ENCODE measurements at places on chromosomes 2 and 18.

DNA sequence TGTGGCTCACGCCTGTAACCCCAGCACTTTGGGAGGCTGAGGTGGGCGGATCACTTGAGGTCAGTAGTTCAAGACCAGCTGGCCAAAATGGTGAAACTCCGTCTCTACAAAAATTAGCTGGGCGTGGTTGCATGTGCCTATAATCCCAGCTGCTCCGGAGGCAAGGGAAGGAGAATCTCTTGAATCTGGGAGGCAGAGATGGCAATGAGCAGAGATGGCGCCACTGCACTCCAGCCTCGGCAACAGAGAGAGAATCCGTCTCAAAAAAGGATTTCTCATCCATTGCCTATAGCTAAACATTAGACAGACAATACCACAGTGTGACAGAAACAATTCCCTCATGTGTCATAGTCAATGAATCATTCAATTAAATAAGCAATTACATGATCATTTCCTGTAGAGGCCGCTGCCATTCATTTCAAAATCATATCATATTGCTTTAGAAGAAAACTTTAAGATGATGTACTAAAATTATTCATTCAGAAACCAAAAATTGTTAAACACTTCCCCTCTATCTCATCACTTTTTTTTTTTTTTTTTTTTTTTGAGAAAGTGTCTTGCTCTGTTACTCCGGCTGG, 69.5 kb upstream of the TGIF1 start:
- DNase-seq: peak; percentile 50

DNA sequence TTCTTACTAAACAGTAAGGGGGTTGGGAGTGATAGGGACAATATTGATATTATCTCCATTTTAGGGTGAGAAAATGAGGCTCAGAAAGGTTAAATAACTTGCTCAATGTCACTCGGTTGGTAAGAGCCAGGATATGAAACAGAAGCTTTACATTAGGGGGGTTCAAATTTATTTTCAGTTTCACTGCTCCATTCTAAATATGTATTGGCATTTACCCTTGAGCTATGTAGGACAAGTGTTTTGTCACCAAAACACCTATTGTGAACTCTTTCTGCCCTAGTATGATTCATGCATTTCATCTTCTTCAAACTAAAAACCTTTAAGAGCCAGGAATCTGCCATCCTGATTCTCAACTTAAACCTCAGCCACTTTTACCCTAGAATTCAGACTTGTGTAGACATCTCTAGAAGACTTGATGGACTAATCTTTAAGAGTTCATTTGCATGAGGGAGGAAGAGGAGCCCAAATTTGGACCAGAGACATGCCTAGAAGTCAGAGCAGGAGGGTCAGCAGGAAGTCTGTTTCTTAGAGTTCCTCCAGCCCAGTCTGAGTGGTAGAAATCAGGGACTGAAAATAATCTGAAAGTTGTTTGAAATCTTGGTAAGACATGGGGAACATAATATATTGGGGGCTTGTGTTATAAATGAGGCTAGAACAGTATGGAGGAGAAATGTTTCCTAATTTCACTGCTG, 129.4 kb upstream of the ATP5MC3 start:
- no peak for DNase-seq

DNA sequence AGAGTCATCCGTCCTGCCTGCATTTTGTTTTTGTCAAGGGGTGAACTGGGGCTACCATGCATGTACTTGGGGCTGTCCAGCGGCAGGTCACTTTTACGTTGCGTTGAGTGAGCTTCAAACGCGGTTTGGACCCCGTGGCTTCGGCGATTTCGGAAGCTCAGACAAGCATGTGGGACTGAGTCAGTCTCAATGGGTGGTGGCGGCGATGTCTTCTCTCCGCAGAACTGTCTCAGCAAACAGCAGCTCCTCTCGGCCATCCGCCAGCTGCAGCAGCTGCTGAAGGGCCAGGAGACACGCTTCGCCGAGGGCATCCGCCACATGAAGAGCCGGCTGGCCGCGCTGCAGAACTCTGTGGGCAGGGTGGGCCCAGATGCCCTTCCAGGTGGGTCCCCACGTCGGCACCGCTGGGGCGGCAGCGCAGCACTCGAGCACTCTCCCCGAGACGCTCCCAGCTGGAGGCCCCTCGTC, 21.3 kb downstream of the FBLN7 start:
- DNase-seq: no peak

- DNase-seq: no peak
Measured at GRCh38 chr18:54873884-54874255, 45.6 kb downstream of the RAB27B start.

GRCh38 chr2:216693414-216694080, 1.8 kb downstream of the IGFBP5 start:
- no peak for DNase-seq

GRCh38 chr2:152620985-152621384, 96.3 kb downstream of the PRPF40A start:
- no peak for DNase-seq

- DNase-seq: peak; percentile 29
Measured at GRCh38 chr2:217918308-217919024, 84.3 kb downstream of the TNS1 start.

Measured in NB4 (cell line).